Fibroblast of skin of left quadriceps (primary cell): ENCODE measurements at places on chromosomes 13 and 19.

DNA sequence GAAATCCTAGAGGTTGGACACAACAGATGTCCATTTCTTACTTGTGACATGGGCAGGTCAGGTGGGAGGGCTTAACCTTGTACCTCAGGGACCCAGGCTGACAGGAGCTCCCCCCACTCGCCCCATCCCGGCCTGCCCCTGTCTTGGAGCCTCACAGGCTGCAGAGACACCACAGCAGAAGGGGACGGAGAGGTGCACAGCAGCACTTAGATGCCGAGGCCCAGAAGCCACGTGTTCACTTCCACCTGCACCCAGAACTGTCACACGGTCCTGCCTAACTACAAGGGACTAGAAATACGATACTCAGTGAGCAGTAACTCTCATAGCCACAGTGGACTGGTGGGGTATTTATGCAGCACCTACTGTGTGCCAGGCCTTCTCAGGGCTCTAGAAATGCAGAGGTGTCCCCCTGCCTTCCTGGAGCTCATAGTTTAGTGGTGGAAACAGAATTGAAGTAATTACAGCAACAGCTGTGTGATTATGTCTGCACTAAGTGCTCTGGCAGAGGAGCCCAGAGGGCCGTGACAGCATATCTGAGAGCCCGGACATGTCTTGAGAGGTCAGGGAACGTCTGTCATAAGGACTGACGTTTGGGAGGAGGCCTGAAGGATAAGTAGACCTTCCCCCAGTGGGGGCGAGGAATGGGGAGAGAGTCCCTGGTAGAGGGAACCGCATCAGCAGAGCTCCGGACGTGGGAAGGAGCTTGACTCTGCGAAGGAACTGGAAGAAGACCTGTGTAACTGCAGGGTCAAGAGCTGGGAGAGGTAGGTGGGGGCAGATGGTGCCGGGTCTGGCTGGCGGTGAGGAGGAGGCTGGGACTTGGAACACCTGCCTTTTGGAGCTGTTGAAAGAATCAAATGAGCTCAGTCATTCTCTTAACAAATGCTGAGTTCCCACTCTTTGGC lies 130.0 kb downstream of the SIPA1L3 start:
- no peak for DNase-seq

GRCh38 chr19:3670796-3671679 lies 29.2 kb downstream of the PIP5K1C start:
- DNase-seq = no peak

DNA sequence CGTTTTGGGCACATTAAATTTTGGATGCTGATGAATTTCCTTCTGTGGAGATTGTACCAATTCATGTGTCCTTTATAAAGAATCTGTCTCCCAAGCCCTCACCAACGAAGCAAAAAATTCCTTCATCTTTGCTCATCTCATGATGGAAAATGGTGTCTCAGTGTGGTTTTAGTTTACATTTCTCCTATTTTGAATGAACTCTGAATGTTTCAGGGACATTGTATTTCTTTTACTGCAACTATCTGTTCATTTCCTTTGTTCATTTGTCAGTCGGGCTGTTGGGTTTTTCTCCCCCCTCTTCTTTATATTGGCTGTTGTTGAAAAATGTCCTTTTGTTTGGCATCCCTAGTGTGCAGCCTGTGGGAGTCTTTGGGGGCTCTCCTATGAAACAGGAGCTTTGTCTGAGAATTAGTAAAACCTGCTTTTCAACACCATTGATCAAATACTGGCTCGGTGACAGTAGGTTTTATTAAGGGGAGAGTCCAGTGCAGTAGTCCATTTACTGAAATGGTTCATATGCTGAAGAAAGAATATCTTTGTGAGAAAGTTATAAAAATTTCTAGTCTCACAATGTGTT lies 91.3 kb upstream of the C1QTNF9B start:
- no peak for DNase-seq

GRCh38 chr13:31029102-31029501 lies 96.6 kb downstream of the TEX26 start:
- DNase-seq = no peak

- DNase-seq = peak; percentile 42
Observed at GRCh38 chr13:26529441-26529840, 28.0 kb upstream of the WASF3 start.
